Brain microvascular endothelial cell (primary cell): ENCODE measurements at places on chromosomes 4 and X.

GRCh38 chrX:88988796-88989195, 241.8 kb downstream of the CPXCR1 start:
- DNase-seq = no peak

DNA sequence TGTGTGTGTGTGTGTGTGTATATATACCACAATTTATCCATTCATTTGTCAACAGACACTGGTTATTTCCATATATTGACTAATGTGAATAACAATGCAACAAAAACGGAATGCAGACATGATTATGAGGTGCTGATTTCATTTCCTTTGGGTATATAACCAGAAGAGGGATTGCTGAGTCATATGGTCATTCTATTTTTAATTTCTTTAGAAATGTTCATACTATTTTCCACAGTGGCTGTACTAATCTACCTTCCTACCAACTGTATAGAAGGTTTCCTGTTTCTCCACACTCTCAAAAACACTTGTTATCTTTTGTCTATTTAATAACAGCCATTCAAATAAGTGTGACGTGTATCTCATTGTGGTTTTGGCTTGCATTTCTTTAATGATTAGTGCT, 269.9 kb downstream of the OPHN1 start:
- DNase-seq = no peak

GRCh38 chrX:9700555-9700954, 65.1 kb downstream of the GPR143 start:
- DNase-seq = no peak

- no peak for DNase-seq
Measured at GRCh38 chr4:3252831-3253641, 4.1 kb downstream of the MSANTD1 start.

DNA sequence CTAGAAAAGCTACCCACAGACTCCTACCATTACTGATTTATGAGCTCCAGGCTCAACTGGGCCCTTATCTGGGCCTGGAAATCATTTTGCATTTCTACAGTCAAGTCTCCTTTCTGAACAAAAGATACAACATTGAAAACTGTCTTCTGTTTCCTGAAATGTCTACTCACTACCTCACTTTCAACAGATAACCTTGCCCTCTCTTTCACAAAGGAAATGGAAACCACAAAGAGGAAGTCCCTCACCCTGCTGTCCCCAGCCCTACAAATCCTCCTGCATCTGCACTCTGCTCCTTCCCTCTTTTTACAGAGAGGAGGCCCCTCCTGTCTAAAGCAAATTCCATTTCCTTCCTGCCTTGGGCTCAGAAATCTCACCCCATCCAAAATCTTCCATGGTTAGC, 24.8 kb upstream of the CYBB start:
- DNase-seq = no peak

DNA sequence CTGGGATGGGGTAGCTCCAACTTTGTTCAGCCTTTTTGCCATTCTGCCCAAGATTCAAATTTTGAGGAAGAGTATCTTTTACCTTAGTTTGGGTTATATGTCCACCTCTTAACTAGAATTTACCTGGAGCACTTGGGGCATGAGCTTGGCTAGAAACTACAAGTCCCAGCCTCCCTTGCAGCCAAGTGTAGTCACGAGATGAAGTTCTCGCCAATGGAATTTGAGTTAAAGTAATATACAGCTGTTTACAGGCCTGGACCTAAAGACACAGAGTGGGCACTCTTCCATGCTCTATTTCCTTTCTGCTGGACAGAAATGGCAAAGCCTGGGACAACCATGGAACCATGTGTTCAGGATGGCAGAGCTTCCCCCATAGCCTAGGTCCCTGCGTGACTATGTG, 233.6 kb upstream of the GATB start:
- DNase-seq = no peak

DNA sequence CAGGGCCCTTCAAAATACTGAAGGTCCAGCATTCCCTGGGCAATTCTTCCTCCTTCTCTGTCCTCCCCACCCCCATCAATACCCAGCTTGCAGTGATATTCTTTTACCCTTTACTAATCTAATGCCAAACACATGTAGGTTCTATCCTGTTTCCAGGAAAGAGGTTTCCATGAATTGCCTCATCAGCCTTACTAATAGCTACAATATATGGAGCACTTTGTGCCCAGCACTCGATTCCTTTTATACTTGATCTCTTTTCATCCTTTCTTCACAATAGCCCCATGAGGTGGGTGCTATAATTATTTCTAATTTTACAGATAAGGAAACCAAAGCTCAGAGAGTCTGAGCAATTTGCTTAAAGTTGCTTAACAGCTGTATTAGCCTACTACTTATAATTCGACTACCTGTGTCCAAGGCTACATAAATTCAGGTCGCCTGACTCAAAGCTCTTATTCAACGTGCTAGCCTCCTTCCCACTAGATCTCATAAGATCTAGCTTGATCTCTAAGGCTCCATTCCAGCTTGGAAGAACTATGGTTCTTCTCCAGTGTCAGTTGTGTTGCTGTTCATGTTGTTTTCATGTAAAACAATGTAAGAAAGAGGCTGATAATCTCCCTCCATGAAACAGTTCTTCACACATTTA, 229.6 kb upstream of the PGRMC2 start:
- no peak for DNase-seq

- DNase-seq = no peak
Measured at GRCh38 chrX:124362072-124362471, 15.7 kb downstream of the SH2D1A start.

GRCh38 chrX:95949588-95949987, 735.1 kb upstream of the DIAPH2 start:
- no peak for DNase-seq
